ENCODE measurements at places on chromosomes 7 and 10.
A peak's percentile ranks its signal among the peaks of the same experiment; 100 is the strongest.

DNA sequence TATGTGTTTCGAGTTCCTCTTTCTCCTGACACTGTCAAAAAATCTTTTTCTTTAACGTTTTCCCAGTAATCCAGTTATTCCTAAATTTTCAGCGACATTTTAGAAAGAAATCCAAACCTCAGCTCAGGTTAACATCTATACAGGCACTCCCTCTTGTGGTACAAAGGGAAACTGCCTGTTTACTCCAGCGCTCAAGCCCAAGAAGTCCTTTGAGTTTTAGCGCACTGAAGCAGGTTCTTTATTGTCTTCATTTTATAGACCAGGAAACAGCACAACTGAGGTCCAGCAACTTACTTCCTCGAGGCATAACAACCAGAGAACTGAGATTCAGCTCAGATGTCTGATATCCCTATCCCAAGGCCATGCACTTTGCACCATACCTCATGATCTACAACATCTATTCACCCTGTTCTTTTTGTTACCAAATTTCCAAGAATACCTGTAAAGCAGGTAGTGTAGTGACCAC is 287.2 kb upstream of the MKLN1 start:
- no peak for DNase-seq

- no peak for DNase-seq
Measured at GRCh38 chr7:115962340-115962739, 68.2 kb downstream of the TFEC start.

DNA sequence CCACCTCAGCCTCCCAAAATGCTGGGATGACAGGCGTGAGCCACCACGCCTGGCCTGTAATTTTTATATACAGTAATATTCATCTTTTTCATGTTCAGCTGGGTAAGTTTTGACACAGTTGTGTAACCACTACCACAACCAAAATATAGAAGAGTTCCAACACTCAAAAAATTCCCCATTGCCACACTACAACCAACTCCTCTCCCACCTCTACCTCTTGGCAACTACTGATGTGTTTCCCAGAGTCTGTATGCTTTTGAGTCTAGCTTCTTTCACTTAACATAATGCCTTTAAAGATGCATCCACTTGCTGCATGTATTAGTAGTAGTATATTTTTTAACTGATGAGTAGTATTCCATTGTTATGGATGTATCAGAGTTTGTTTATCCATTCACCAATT is 90.7 kb downstream of the SRPK2 start:
- DNase-seq, result no peak

GRCh38 chr7:151517601-151518104 is 2.0 kb downstream of the RHEB start:
- no peak for DNase-seq

DNA sequence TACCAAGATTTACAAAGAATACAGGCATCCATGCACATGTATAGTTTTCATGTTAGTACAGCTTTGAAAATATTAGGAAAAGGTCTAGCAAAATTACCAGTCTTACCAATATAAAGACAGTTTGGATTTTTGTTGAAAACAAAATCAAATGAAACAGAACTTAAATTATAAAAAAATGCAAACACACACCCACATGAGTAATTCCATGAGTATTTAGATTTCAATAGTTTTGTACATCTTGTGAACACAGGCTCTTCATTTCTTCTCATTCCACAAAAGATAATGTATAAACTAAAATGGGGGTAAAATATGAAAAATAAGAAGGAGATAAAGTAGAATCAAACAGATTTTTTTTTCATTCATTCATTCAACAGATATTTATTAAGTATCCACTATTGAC is 682.2 kb upstream of the ANKRD30A start:
- DNase-seq, result no peak

DNA sequence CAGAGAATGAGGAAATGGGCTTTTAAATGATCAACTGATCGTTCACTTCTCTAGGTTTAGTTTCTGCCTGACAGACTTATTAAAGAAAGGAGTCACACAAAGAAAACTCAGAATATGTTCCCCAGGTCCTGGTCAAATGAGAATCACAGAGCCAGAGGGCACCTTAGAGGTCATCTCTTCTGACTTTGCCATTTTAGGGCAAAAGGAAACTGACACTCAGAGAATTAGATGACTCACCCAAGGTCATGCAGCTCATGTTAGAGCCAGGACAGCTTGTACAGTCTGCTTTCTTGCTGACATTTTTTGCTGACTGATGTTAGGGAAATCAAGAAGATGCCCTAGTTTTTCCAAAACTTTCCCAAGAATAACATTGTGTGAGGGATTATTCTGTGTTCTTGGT is 312.7 kb upstream of the SP8 start:
- DNase-seq, result no peak

DNA sequence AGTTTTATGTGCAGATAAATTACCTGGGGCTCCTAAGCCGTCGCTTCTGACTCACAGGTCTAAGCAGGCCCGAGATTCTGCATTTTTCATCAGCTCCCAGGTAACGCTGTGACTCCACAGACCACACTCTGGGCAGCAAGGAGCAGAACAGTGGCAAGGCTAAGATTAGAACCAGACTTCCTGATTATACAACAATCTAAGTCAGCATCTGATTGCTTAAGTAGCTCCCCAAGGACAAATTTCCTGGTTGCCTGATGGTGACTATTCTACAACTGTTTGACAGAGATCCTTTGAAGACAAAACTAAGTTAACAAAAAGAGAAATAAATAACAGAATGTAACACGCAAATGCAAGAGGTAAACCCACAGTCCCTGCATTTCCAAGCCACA is 69.0 kb downstream of the CREB3L2 start:
- DNase-seq, result peak; percentile 80

DNA sequence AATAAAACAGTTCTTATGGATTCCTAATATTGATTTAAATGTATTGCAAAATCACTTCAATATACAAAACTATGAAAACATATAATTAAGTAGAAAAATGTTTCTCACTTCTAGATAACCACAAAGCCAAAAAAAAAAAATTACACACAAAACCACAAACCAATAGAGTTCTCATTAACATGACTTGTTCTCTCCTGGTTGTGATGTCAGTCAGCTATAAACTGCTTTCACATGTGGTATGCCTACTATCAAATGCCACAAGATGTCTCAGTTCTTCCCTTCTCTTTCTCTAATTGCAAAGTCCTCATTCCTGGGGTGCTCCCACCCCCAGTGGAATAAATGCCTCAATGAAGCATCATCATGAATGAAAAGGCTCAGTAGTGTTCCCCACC is 16.6 kb downstream of the GNAI1 start:
- DNase-seq, result peak; percentile 31

DNA sequence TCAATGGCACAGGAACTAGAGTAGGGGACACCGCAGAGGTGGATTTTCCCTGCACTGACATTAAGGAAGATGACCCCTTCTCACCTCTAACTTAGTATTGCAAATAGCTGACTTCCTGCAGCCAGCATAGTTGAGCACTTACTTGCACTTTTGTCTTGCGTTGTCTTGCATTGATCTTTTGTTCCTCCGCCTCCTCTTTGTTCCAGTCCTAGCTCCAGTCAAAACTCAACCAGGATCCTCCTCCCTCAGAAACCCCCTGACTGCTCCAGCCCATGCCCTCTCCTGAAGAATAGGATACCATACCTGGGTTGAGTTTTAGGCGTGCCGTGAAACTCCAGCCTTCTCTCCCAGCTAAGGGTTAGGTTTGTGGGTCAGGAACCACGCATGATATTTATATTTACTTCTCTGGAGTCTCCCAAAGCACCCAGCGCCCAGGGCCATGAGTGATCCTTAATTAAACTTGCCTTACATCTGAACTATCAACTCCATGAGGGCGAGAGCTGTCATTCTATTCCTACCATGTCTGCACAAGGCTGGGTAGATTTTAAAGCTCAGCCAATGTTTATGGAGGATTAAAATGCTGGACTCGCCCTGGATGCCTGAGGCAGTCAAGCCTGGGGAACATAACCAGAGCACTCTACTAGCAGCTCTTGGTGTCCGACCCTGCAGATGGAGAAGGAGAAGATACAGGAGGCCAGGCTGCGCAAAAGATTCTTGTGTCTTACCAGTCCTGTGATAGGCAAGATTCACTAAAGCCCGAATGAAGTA is 14.1 kb downstream of the ZNF467 start:
- no peak for DNase-seq

DNA sequence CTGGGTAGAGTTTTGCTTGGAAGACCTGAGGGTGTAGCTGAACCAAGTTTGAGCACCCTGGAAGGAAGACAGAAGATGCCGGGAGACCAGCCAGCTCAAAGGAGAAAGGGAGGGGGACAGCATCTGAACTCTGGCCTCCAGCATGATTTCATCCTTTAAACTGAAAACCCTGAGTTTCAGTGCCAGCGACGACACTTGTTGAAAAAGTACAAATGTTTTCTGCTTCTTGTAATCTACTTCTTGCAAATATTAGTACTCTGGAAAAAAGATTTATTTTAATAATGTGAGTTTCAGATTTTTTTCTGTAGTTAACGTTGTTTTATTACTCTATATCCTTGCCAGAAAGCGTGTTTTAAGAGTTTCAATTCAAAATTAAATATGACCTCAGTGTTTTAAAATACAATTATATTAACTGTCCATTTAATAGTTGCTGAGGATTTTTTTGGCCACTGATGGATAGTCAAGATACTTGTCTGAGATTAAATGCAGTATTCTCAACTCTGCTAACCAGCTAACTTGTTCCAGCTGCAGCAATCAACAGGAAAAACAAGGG is 227.7 kb downstream of the MGMT start:
- DNase-seq, result no peak

DNA sequence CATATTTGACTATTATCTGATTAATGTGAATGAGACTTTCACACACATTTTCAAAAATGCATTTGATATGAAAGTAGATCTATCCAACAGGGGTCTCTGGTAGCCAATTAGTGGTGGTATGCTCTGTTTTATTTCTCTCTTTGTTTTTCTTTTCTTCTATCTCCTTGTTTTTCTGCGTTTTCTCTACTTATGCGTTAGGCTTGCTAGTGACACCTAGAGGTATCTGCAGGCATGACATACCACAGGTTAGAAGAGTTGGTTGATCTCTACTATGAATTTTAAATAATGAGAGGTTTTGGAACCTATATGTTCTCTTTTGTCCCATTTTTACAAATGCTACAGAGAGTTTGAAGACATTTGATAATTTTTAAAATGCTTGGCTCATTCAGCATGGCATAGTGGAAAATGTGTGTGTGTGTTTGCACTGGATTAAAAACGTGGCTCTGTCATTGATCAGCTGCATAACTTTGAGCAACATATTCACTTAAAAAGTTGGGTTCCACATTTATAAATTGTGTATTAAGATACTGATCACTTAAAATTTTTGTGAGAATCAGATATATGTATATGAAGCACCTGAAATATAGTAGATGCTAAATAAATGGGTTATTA is 28.1 kb upstream of the PLXDC2 start:
- DNase-seq, result peak; percentile 23

GRCh38 chr10:66176772-66177171 is 749.1 kb upstream of the LRRTM3 start:
- DNase-seq, result no peak

DNA sequence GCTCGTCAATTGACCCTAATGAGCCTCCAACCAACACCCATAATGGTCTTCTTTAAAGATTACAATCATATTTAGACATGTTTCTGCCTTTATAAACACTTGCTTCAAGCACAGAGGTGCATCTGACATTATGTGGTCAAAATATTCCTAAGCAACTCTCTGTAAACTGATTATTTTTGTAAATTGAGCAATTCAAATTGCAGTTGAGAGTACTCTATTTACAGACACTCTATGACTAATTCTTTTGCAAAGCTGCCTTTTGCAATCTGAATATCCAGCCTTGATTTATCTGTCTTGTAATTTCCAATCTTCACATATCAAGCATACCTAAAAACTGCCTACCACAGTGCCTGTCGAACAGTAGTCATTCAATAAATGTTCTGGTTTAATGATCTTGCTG is 112.0 kb downstream of the PDE1C start:
- DNase-seq, result no peak

- DNase-seq, result no peak
Measured at GRCh38 chr7:153297141-153297540, 537.6 kb downstream of the ACTR3B start.

DNA sequence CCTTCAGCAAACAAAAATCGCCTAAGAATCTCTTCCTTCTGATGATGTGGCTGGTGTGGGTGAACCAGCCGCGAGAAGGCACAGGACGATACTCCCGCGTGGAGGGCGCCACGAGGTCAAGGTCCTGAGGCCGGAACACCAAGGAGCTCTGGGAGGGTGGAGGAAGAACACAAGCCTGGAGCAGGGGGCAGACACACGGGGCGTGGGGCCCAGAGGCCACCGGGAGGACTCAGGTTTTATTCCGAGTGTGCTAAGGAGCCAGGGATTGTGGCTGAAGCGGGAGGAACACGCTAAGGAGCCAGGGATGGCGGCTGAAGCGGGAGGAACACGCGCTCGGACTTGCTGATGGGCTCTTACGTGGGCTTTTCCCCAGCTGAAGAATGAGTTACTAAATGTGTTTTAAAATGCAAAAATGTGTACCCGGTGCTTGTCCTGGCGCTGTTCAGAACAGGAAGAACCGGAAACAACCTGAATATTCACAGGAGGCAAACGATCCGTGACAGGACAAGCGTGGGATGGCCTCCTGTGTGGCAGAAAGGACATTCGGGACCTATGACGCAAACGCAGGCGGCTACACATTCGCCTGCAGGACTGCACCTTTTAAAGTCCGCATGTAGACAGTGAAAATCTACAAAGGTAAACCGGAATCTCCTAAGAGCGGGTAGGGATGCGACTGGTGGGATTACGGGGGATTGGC is 64.0 kb downstream of the MAD1L1 start:
- DNase-seq, result no peak

DNA sequence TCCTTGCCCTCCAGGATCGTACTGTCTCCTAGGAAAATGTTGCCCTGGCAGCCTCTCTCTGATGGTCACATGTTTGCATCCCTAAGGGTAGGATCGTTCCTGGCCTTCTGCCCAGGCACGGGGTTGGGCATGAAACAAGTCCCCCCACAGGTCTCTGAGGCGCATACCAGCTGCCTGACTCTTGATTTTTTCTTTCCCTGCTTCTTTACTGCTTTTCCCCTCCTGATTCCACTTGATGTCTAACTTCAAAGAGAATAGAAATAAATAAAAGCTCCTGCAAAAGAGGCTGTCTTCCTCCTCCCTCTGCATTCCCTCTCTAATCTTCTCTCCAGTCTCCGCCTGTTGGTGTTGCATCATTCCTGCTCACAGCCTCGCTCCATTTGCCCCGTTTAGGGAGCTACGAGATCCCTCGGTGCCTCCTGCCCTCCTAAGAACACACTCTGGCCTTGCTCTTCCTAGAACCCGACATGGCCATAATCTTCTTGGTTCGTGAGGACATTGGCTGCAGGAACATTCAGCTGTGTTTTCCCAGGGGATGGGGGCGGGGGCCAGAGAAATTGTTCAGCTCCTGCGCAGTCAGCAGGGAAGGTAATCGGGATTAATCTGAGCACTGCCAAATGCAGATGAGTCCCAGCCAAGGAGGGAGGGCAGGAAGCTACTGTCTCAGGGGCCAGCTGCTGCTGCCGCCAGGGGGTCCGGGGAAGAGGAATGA is 26.0 kb downstream of the LEP start:
- DNase-seq, result peak; percentile 28

GRCh38 chr10:87816898-87817608 is 973 bp downstream of the ATAD1 start:
- no peak for DNase-seq

- no peak for DNase-seq
Measured at GRCh38 chr10:110411047-110411410, 86.7 kb upstream of the DUSP5 start.
